Right ventricle myocardium superior (tissue), 1 donor: ENCODE measurements at places on chromosomes 4 and X. TPM values are rescaled to one million over a fixed set of nuclear protein-coding genes. Genes with fewer than 3 reads are reported as not detected.

DNA sequence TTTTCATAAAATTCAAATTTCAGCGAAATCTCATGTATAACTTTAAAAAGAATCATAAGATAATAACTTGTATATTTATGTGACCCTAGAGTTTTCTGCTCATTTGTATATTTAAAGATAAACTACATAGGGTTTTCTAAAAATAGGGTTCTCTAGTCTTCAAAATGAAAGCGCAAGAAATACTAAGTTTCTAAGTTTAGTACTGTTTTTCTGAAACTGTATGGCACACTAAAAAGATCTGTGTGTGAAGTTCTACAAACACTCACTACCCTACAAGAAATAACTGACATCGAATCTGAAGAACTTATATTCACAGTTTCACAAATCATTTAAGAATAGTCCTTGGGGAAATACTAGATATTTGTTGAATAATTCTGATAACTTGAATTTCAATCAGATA, 38.7 kb upstream of the NDST4 start:
- no peak for DNase-seq

GRCh38 chrX:39431893-39432292, 630.6 kb downstream of the MID1IP1 start:
- DNase-seq: no peak

- no peak for DNase-seq
Measured at GRCh38 chr4:116522922-116523321, 562.5 kb downstream of the TRAM1L1 start.

The SMR3B gene
- not detected for total RNA-seq

GRCh38 chr4:7705593-7705992, 234.1 kb downstream of the AFAP1 start:
- DNase-seq: no peak
